ENCODE measurements at places on chromosomes 6 and 20.

- no peak for DNase-seq
Observed at GRCh38 chr6:156881687-156882629, 104.8 kb downstream of the ARID1B start.

DNA sequence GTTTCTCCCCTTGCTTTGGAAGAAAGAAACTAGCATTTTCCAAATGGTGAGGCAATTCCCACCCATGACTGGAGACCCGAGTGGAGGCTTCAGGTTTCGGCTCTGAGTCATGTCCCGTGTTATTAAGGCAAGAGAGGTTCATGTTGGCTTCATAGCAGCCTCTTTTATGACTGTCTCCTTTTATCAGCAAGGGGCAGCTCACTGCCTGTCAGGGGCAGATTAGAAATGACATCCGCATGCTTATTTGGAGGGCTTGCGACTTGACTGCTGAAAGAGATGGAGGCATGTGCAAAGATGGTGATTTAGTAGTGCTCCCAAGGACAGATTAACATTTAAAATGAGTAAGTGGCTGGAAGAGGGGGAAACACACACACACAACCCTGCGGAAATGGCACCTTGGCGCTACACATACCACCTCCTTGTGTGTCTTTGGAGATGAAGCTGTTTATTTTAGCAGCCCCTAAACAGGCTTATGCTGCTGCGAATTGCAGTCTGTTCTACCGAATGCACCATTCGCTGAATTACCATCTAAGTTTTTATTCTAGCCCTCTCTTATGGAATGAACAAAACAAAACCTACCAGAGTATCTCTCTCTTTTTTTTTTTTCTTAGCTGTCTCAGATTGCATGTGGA lies 52.1 kb upstream of the VSTM2L start:
- DNase-seq = no peak

DNA sequence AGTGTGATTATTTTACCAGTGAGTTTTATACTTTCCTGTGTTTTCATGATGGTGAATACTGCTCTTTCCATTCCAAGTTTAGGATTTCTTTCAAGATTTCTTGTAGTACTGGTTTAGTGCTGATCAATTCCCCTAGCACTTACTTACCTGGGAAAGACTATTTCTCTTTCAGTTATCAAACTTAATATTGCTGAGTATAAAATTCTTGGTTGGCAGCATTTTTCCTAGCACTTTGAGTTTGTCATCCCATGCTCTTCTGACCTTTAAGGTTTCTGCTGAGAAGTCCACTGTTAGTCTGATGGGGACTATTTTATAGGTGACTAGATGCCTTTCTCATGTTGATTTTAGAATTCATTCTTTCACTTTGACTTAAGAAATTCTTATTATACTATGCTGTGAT lies 842.8 kb upstream of the CITED2 start:
- no peak for DNase-seq

DNA sequence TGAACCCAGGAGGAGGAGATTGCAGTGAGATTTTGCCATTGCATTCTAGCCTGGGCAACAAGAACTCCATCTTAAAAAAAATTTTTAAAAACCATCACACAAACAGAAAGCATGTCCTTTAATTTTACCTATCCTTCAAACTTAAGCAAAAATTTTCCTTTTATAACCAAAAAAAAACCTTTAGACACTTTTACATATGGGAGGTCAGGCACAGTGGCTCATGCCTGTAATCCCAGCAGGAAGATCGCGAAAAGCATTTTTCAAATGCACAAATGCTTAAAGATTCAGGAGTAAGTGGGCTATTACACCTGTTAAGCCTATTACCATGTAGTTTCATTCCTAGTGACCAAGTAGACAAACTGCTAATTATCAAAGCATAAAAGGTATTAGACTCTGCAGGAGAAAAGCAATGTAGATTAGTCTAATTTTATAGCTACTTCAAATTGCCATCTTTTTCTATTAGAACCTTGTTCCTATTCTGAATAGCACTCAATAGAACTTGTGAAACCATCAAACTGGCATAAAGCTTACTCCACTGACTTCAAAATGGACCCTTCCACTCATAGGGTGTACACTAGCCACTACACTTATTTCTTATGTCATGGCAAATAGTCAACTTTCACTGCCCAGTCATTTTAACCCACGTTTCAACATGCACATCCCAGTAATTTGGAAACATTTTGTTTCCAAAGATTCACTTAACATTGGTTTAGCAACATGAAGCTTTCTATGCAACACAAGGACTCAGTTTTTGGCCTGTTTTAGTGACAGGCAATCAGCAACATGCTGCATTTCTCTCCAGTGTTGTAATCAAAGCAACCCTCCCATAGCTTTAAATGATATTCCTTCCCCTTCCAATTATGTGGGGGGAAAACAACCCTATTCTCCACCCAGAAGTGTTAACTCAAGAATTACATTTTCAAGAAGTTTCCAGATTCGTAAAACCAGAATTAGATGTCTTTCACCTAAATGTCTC lies 4.0 kb downstream of the EEF1A1 start:
- DNase-seq = no peak

- no peak for DNase-seq
Observed at GRCh38 chr6:167306401-167306998, 15.4 kb downstream of the UNC93A start.

GRCh38 chr6:140567466-140567865 lies 1193.0 kb upstream of the CITED2 start:
- no peak for DNase-seq

DNA sequence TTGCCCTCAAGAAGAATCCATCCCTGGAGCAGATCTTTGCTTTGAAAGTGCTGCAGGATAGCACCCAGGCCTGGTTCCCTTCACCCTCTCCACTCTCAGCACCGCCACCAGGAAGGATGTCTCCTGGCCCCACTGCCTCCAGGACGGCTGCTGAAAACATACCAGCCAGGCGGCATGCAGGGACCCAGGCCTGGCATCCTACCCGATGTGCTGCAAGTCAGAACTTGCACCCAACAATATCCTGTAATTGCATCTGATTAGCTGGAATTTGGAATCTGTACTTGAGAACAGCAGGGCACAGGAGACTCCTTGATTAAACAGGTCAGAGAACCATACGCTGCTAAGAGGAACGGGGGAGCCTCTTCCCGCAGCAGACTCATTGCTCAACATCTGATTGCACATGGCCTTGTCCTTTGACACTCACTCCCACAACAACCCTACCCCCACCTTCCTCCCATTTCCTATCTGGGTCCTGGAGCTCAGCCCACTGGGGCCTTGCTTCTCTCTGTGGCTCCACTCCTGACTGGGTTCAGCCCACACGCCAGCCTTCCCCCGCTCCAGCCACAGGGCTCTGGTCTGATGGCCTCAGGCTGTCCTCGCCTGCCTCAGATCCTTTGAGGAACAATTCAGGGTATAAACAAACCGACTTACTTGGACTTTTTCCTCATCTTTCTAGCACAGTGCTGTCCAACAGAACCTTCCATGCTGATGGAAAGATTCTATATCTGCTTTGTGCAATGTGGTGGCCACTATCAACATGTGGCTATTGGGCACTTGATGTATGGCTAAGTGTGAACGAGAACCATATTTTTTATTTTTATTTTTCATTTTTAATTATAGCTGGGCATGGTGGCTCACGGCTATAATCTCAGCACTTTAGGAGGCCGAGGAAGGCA lies 78.0 kb downstream of the FGD2 start:
- DNase-seq = peak; percentile 11

DNA sequence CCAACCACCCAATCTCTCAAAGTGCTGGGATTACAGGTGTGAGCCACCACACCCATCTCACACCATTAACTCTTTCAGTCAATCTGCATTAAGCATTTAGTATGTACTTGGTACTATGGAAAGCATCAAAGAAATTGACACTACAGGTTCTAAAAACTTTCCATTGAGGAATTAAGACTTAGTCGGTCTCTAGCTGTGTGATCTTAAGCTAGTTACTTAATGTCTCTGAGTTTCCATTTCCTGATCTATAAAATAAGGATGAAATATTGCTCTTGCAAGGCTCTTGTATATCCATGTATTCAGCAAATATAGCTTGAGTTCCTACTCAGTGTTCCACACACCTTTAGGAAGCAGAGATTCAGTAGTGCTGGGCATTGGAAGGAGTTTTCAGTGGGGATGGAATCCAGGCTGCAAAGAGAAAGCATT lies 48.9 kb upstream of the NCOA3 start:
- no peak for DNase-seq

GRCh38 chr20:50146732-50147662 lies 6.5 kb downstream of the PEDS1 start:
- DNase-seq = peak; percentile 44

DNA sequence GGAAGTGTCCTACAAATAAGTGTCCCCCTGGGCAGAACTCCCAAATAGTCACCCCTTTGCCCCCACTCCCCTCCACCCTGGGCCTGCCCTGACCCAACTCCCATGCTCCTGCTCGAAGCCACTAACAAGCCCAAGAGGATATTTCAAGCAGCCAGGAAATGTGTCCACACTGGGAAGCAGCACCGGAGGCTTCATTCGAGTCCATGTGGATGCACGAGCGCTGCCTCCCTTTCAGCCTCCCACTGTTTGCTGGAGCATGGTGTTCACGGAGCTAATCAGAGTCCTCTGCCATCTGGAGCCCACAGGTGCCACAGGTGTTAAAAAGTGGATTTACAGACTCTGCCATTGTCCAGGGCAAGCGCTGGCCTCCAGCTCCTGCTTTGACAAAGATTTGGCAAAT lies 177.6 kb downstream of the TTLL2 start:
- no peak for DNase-seq

- no peak for DNase-seq
Observed at GRCh38 chr20:60269573-60270162, 311.4 kb downstream of the CDH26 start.

DNA sequence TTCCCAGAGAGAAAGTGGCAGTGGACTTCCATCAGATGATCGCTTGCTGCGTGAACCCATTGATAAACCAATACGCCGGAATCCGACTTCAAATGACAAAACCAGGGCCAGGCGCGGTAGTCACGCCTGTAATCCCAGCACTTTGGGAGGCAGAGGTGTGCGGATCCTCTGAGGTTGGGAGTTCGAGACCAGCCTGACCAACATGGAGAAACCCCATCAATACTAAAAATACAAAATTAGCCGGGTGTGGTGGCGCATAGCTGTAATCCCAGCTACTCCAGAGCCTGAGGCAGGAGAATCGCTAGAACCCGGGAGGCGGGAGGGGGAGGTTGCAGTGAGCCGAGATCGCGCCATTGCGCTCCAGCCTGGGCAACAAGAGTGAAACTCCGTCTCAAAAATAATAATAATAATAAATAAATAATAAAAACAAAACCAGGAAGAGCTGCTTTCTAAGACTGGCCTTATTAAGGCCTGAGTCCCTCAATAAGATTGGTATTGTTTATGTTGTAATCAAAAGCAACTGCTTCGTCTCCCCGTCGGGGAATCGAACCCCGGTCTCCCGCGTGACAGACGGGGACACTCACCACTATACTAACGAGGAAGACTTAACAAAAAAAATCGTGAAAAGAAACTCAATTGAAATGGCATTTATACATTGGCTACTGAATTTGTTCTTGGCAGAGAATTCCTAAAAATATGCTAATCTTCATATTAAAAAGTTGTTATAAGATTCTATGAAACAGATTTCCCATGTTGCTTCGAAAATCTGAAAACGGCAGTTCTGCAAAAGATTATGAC lies 110.2 kb upstream of the ZNF184 start:
- DNase-seq = no peak

DNA sequence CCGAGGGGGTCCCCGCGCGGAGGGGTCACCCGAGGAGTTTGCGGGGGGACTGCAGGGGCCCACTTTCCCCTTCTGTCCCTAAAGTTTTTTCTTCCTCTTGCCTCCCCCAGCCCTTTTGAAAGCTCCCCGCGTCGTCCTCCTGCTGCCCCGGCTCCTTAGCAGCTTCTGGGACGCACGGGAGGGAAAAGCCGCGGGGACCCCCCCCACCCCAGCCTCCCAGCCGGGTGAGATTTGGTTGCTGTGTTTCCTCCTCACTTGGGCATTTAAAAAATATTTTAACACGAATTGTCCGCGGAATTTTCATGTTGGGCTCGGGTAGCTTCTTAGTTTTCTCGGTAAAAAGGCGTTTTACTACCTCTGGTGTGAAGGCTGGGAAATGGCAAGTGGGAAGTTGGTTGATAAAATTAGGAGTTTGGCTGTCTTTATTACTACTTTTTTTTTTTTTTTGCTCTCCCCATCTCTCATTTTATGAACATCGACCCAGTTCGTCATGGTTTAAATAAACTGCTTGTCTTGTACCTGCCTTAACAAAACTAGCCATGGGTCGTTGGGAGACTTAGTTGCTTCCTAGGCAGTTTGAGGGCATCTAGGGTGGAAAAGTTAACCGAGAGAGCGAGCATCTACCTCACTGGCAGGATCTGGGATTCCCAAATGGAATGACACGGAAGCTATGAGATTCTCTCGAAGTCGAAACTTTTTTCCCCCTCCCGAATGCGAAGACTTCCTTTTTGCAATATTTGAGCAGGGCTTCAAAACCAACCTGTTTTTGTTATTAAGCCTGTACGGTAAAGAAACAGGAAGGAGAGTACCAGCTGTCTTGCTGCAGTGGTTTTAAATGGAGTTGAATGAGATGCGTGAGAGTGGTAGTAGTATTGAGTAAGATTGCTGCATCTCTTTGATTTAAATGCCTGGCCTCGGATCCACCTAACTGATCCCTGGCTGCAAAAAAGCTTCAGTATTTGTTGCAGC lies 868 bp downstream of the NCOA3 start:
- peak; percentile 21 for DNase-seq

DNA sequence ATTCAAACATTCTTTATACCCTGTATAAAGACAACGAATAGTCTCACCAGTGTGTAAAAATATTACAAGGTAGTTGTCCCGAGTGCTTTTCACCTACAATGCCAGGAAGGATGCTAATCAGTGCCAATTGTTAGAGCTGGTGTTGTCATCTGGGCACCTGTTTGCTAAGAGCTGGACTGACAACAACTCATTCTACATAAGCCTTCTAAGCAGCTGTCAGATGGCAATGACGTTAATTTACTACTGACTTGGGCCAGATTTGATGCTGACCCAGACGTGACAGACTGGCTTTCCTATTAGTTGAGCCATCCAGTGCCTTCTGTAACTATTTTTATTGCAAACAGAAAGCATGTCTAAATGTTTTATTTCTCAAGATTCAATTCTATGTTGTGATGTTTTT lies 355.2 kb downstream of the ADGRB3 start:
- peak; percentile 44 for DNase-seq

DNA sequence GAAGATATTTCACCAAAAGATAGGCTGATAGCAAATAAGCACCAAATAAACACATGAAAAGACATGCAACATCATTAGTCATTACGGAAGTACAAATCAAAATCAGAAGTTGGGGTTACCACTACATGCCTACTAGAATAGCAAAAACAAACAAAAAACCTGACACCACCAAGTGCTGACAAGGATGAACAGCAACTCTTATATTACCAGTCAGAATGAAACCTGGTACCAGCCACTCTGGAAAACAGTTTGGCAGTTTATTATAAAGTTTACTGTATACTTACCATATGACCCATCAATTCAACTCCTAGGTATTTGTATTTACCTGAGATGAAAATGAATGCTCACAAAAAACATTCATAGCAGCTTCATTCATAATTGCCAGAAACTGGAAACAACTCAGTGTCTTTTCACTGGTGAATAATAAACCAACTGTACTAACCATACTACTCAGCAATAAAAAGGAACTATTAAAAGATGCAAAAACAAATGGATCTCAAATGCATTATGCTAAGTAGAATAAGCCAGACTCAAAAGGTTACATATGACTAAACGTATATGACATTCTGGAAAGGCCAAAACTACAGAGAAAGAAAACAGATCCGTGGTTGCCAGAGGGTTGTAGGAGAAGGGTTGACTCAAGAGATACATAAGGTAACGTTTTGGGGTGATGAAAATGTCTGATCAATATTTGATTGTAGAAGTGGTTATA lies 33.0 kb downstream of the NUP153 start:
- no peak for DNase-seq
